ENCODE measurements at places on chromosomes 1 and 21.

DNA sequence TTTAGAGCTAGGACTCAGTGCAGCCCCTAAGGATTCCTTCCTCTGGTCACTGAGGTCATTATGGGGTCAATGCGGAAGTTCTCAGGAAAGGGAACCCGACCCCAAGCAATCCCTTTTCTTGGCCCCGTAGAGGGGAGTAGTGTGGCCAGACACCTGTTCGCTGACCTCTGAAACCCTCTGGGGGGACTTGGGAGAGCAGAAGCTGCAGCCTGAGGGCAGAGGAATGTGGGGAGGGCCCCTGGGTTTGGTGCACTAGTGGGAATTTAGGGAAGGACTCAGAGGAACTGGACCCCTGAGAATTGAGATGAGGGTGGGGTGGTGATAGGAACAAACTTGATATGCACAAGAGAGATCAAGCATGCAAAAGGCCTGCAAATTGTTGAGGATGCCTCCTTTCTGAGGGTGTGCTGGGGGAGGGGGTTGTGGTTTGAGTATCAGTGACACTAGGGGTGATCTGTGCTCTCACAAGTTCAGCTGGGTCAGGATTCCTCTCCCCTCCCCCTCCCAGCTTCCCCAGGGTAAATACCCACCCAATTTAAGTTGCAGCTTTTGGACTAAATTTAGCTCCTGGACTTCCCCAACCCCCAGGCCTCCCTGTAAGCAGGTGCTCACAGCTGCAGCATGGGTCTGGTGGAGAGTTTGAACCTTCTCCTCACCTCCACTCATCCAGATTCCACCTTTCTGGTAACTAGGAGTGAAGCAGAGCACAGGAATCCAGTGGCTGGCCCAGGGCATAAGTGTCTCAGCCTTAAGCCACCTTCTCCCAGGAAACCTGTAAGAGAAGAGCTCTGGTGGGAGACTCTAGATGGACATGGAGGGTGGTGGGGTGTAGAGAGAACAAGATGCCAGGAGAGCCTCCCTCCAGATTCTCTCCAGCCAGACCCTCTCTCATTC is 13.5 kb downstream of the ADAMTSL4 start:
- DNase-seq: peak; percentile 59

DNA sequence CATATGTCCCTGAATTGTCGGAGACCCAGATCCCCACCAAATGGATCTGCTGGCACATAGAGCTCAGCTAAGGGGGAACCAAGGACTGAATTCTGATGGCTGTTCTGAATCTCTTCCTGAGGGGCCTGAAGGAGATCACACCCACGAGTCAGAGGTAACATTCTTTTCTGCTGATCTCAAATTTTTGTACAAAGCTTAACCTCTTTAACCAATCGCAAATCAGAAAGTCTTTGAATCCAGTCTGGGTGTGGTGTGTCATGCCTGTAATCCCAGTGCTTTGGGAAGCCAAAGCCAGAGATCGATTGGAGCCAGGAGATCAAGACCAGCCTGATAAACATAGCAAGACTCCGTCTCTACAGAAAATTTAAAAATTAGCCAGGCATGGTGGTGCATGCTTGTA is 62.8 kb upstream of the PRRC2C start:
- DNase-seq: no peak

DNA sequence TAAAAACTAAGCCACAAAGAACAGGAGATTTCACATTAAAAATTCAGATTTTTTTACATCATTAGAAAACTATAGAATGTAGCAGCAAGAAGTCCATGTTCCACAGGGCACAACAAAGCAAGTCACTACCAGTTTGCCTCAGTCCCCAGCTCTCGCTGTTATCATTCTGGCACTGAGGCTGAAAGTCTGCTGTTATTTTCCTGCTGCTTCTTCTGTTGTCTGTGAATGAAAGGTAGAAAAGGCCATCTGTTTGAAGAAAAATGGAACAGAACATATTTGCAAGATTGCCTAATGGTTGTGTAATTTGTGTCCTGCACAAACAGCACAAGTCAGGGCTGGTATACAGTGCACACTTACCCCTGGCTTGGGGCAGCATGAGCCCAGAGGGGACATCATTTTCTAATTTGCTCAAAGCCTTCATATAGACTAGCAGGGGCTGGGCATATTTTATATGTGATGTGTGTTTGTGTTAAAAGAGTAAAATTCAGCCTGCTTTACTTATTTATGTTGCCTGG is 105.6 kb upstream of the COG2 start:
- no peak for DNase-seq

- no peak for DNase-seq
Observed at GRCh38 chr1:33326785-33327184, 5.9 kb upstream of the A3GALT2 start.

GRCh38 chr1:62062087-62062486 is 132.6 kb upstream of the L1TD1 start:
- no peak for DNase-seq
